T-helper 2 cell (primary cell): ENCODE measurements at places on chromosomes 3 and 15.

- DNase-seq = no peak
These were observed 8.5 kb downstream of the BFSP2 start for GRCh38 chr3:133408366-133408765.

DNA sequence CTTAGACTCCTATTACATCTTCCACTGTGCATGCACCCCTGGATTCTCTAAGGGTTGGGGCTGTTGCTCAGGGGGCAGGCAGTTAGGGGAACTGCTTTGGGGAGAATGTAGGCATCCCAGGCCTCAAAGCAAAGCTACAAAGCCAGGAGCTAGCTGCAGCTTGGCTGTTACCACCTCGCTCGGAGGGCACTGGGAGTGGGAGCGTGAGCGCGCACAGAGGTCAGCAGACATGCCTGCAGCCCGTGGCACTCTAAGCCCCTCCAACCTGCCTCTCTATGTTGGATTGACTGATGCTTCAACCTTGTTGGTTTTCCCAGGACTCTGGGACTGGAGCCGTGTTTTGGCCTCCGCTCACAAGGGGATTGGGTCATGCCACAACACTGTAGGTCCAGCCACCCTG is 69.8 kb downstream of the CPN2 start:
- no peak for DNase-seq

DNA sequence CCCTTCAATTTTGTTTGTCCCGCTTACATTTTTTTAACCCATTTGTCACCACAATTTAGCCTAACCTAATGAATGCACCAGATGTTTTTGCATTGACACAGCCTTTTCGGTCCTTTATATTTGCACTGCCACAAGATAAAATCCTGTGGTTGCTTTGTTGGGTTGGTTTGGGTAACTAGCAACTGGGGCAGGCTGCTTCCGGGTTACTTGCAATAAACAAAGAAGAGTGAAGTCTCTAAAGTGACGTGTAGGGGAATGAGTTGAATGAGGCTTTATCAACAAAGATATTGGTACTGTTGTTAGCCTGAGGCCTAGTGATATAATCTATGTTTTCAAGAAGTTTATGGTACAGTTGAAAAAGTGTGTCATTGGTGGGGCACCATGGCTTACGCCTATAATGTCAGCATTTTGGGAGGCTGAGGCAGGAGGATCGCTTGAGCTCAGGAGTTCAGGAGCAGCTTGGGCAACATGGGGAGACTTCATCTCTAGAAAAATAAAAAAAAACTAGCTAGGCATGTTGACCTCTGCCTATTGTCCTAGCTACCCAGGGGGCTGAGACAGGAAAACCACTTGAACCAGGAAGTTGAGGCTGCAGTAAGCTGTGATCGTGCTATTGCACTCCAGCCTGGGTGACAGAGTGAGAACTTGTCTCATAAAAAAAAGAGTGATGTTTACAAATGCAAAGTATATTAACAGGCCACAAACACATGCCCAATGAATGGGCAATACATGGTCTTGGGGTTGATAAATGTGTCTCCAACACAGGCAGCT is 121.8 kb downstream of the OXSM start:
- DNase-seq = no peak

- no peak for DNase-seq
These were observed 600.0 kb downstream of the ROBO1 start for GRCh38 chr3:79167651-79168416.

DNA sequence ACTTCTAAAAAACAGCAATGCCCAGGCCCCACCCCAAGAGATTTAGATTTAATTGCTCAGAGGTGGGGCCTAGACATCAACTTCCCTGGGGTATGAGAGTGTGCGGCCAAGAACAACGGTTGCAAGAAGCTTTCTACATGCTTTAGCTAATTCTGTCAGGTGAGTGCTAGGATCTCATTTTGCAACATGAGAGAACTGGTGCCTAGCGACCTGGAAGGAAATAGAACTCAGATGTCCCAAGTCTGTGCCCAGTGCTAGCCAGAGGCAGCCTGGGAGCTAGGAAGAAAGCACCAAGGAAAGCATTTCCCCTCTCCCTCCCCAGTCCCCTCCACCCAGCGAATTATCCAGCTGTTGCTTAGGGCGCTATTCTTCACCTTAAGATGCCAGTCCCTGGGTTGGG is 22.9 kb upstream of the HRH1 start:
- no peak for DNase-seq

DNA sequence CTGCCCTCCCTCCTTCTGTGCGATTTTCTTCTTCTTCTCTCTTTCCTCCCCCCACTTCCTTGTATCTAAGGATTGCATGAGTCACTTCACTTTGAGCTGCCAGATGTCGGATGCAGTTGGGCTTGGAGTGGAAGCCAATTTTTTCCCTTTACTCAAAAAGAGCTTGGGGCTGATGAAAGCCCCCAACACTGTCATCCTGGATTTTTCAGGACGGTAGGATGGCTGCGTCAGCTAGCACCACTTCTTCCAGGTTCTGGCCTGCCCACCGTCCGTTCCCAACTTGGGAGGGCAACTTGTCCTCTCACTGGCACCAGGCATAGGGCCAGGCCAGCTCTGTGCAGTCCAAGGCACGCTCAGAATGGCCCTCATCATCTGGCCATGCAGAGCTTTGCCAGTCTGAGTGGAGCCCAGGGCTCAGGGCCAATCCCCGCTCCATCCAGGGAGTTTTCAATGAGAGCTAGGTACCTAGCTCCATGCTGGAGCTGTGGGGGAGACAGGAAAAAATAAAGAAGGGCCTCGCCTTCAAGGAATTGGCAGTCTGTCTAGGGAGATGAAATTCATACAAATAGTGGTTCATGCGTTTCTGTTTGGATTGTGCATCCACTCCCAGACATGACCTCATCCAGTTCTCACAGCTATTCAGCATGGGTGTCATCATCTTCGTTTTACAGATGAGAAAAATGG is 47.7 kb upstream of the INSYN1 start:
- no peak for DNase-seq

GRCh38 chr3:122562923-122563716 is 980 bp downstream of the PARP9 start:
- DNase-seq = no peak

- DNase-seq = no peak
These were observed 37.7 kb upstream of the PLXNA1 start for GRCh38 chr3:126945171-126945721.

GRCh38 chr3:64291956-64292355 is 66.7 kb upstream of the PRICKLE2 start:
- DNase-seq = no peak

DNA sequence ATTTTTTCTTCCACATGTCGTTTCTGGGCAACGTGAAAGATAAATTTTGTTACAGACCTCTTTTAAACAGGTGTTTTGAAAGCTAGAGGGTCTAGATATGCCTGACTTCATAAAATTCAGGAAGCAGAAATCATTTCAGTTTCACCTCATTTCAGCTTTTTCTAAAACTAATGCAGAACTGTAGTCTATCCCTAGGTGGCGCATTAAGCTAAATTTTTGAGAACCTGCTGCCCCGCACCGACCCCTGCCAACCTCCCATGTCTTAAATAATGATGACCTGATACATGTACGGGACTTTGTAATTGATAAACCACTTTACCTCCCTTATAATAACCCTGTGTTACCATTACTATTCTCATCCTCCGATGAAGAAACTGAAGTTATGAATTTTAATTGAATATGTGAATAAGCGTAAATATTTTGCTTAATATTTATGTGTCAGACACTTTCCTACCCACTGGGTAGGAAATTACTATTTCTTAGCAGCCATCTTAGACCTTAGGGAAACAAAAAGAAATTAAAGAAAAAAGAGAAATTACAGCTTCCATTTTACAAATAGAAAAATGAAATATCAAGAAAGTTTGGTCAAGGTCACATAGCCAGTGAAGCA is 78.7 kb upstream of the GCNT3 start:
- DNase-seq = no peak

DNA sequence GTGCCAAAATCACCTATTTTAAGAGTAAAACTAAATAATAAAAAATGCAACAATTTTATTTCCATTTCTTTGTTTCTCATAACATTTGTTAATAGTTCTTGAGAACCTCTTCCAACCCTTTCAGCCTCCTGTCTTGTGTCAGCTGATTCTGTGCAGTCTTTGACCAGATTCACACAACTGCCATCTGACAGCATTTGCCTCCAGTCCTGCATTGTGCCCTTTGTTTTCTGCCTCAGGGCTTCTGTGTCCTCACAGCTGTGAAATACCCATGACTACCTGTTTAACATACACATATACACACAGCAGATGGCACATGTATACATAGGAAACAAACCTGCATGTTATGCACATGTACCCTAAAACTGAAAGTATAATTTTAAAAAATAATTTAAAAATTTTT is 13.2 kb upstream of the CNTN6 start:
- DNase-seq = no peak
